Lower lobe of right lung (tissue), 2 donors: ENCODE measurements at places on chromosomes 5 and 9.

- DNase-seq = no peak
- H3K4me1 ChIP-seq = no peaks in the 10 kb centered on the region
- no peaks in the 10 kb centered on the region for H3K36me3 ChIP-seq
- H3K4me3 ChIP-seq = no peak overlapping the region
- H3K27me3 ChIP-seq = no peaks in the 10 kb centered on the region
Observed at GRCh38 chr5:67799732-67800234, 415.8 kb upstream of the PIK3R1 start.

DNA sequence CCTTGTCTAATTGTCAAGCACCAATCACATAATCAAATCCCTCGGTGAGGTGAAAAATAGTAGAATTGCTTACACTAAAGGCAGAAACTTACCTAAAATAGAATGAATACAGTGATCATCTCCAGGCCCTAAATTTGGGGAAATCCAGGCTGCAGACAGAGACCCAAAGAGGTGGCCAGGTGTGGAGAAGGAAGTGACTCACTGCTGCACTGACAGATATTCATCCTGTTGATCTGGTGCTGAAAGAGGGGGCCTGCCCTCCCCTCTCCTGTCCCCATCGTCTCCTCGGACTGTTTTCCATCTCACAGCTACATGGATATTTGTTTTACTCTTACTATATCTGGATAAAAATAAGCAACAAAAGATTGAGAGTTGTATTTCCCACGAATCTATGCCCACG lies 15.9 kb downstream of the OR2Y1 start:
- no peaks in the 10 kb centered on the region for H3K27me3 ChIP-seq
- no peak overlapping the region for H3K4me3 ChIP-seq
- H3K36me3 ChIP-seq = no peaks in the 10 kb centered on the region

DNA sequence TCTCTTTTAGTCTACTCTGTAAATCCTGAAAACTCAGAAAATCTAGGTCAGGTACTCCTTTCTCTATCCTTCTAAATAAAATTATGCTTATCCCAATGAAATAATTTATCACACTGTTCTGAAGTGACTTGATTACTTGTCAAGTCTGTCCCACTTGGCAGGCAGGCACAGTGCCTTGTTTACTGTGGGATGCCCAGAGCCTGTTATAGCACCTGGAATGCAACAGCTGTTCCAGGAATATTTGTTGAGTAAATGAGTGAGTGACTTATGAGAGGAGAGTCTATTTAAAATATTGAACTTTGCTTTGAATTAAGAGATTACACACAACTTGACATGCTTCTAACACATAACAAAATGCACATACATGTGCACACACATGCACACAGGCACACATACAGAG lies 130.0 kb downstream of the MPDZ start:
- no peak overlapping the region for H3K27ac ChIP-seq
- no peak overlapping the region for H3K4me3 ChIP-seq
- no peaks in the 10 kb centered on the region for H3K4me1 ChIP-seq

- no peak overlapping the region for H3K27ac ChIP-seq
- no peaks in the 10 kb centered on the region for H3K4me1 ChIP-seq
- peak; percentile 27 for DNase-seq
- no peaks in the 10 kb centered on the region for H3K36me3 ChIP-seq
- no peaks in the 10 kb centered on the region for H3K27me3 ChIP-seq
Observed at GRCh38 chr5:179288809-179289185, 56.5 kb downstream of the ADAMTS2 start.

GRCh38 chr5:149170299-149170698 lies 29.0 kb downstream of the ABLIM3 start:
- DNase-seq = no peak
- no peak overlapping the region for H3K27ac ChIP-seq
- no peaks in the 10 kb centered on the region for H3K27me3 ChIP-seq
- H3K36me3 ChIP-seq = no peaks in the 10 kb centered on the region
- H3K4me1 ChIP-seq = peaks cover 26% of the 10 kb centered on the region
- H3K4me3 ChIP-seq = no peak overlapping the region
